ENCODE measurements at places on chromosomes 13 and 19. TPM values are rescaled to one million over a fixed set of nuclear protein-coding genes. Genes with fewer than 3 reads are reported as not detected.

Gene MBD3L2
- not detected for total RNA-seq

Gene CLEC17A
- total RNA-seq: not detected

Gene ZNF222
- 5.3 TPM for total RNA-seq

Gene IZUMO2
- not detected for total RNA-seq

Gene KLK4
- total RNA-seq: not detected

Gene TNPO2
- 73.0 TPM for total RNA-seq

Gene RAVER1
- 43.0 TPM for total RNA-seq

Gene CA11
- 3.5 TPM for total RNA-seq

Gene BRSK1
- 1.5 TPM for total RNA-seq

Gene ACER1
- total RNA-seq: not detected

Gene GRK1
- total RNA-seq: 0.50 TPM

Gene CEBPA
- 2.8 TPM for total RNA-seq

Gene ZNF229
- 16.8 TPM for total RNA-seq

Gene SMIM44
- total RNA-seq: 2.7 TPM

Gene FUT3
- 0.67 TPM for total RNA-seq

Gene PTH2
- total RNA-seq: not detected

Gene PRMT1
- 173 TPM for total RNA-seq

Gene ZNF677
- total RNA-seq: 29.3 TPM

Gene RASGRP4
- not detected for total RNA-seq

Gene RFPL4AL1
- not detected for total RNA-seq

Gene PSG4
- 43.8 TPM for total RNA-seq

Gene OVOL3
- total RNA-seq: not detected

Gene DNAAF3
- total RNA-seq: 1.5 TPM

Gene SYNGR4
- not detected for total RNA-seq

Gene MED25
- total RNA-seq: 18.3 TPM

Gene RUBCNL
- total RNA-seq: 32.8 TPM

Gene TMEM221
- total RNA-seq: 1.4 TPM

Gene NUCB1
- total RNA-seq: 147 TPM

Gene CLIP3
- 5.7 TPM for total RNA-seq

Gene NTN5
- total RNA-seq: 0.33 TPM

Gene SYT5
- total RNA-seq: 1.0 TPM

Gene ZNF100
- 5.9 TPM for total RNA-seq

Gene UBE2L5
- total RNA-seq: not detected

All from mammary epithelial cell (primary cell).